Large intestine (tissue), 12 donors: ENCODE measurements at places on chromosomes 12 and 14.

- H3K4me3 ChIP-seq, result peak overlapping the region; percentile 86
- peak overlapping the region; percentile 71 for H3K27ac ChIP-seq
- H3K27me3 ChIP-seq, result no peaks in the 10 kb centered on the region
- peaks cover 10% of the 10 kb centered on the region for H3K4me1 ChIP-seq
- no peak for DNase-seq
- H3K36me3 ChIP-seq, result no peaks in the 10 kb centered on the region
These were observed 786 bp downstream of the RHEBL1 start for GRCh38 chr12:49068879-49069506.

- no peak overlapping the region for H3K4me3 ChIP-seq
- H3K27ac ChIP-seq, result no peak overlapping the region
- no peak for DNase-seq
- H3K36me3 ChIP-seq, result peaks cover 33% of the 10 kb centered on the region
- no peaks in the 10 kb centered on the region for H3K27me3 ChIP-seq
- peaks cover 6% of the 10 kb centered on the region for H3K4me1 ChIP-seq
These were observed 13.9 kb downstream of the ANKRD9 start for GRCh38 chr14:102495491-102496330.

- peaks cover 18% of the 10 kb centered on the region for H3K27me3 ChIP-seq
- H3K4me1 ChIP-seq, result no peaks in the 10 kb centered on the region
- no peak overlapping the region for H3K27ac ChIP-seq
These were observed 34.1 kb upstream of the STON2 start for GRCh38 chr14:81434230-81434629.

DNA sequence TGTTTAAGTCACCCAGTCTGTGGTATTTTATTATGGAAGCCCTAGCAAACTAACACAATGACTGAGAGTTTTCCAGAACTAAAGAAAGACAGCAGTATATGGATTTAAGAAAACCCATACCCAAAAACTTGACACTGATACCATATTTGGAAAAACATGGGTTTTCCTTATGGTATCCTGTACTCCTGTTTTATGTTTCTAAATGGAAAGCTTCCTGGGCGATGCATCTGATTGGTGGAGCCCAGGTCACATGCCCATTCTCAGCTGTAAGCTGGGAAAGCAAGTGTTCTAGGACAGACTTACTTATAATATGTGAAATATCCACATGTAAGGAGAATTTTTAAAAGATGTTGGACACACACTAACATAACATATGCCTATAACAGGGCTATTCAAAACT lies 4.5 kb upstream of the RNASE4 start:
- peak overlapping the region; percentile 98 for H3K27ac ChIP-seq
- peak overlapping the region; percentile 75 for H3K4me3 ChIP-seq
- H3K36me3 ChIP-seq, result no peaks in the 10 kb centered on the region
- peak; percentile 51 for DNase-seq
- no peaks in the 10 kb centered on the region for H3K27me3 ChIP-seq
